HFFc6 (cell line): ENCODE measurements at places on chromosomes 1 and 21. TPM values are rescaled to one million over a fixed set of nuclear protein-coding genes. Genes with fewer than 3 reads are reported as not detected.

The PDPN gene
- not detected in 2 replicates for total RNA-seq

GRCh38 chr1:20997602-20998224, 179.0 kb downstream of the EIF4G3 start:
- no peak overlapping the region for H3K4me3 ChIP-seq
- H3K4me1 ChIP-seq = peaks cover 23% of the 10 kb centered on the region
- DNase-seq = no peak
- no peaks in the 10 kb centered on the region for H3K27me3 ChIP-seq

DNA sequence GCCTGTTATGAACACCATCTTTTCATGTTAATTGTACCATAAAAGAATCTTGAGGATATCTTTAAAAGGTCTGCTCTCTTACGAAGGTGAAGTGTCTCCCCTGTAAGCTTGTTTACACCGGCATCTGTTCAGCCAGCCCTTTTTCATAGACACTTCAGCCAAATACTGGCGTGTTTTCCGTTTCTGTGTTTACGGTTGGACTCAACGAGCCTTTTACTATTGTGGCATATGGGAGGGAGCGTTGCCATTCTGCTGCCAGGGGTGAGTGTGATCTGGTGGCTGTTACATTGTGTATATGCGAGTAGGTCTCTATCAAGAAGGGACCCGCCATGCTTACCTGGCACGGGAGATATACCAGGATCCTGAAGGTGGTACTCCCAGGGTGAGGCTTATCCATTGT, 433.8 kb downstream of the CAMTA1 start:
- peaks cover 3% of the 10 kb centered on the region for H3K27me3 ChIP-seq
- peaks cover 42% of the 10 kb centered on the region for H3K4me1 ChIP-seq
- DNase-seq = no peak
- peaks cover 5% of the 10 kb centered on the region; the same call in 1 of the 2 replicates for H3K36me3 ChIP-seq
- no peak overlapping the region for H3K4me3 ChIP-seq

GRCh38 chr1:203778146-203778545, 13.2 kb downstream of the LAX1 start:
- no peak overlapping the region for H3K4me3 ChIP-seq
- no peaks in the 10 kb centered on the region for H3K36me3 ChIP-seq
- no peak overlapping the region for H3K27ac ChIP-seq
- H3K4me1 ChIP-seq = no peaks in the 10 kb centered on the region
- DNase-seq = no peak
- H3K27me3 ChIP-seq = peaks cover 4% of the 10 kb centered on the region

- no peak overlapping the region for H3K27ac ChIP-seq
- peak; percentile 49 for DNase-seq
- no peak overlapping the region for H3K4me3 ChIP-seq
- peaks cover 6% of the 10 kb centered on the region; the same call in 1 of the 2 replicates for H3K4me1 ChIP-seq
Measured at GRCh38 chr1:102550729-102551384, 554.1 kb upstream of the OLFM3 start.

DNA sequence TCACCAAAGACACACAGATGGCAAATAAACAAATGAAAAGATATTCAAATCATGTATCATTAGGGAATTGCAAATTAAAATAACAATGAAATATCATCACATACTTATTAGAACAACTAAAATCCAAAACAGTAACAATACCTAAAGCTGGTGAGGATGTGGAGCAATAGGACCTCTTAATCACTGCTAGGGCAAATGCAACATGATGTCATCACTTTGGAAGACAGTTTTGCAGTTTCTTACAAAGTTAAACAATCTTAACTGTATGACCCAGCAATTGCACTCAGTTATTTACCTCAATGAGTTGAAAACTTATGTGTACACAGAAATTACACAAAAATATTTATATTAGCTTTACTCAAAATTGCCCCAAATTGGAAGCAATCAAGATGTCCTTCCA, 47.3 kb downstream of the SELENOF start:
- H3K27me3 ChIP-seq = peaks cover 2% of the 10 kb centered on the region; the same call in 1 of the 2 replicates
- H3K27ac ChIP-seq = peak overlapping the region; percentile 38; the same call in 1 of the 2 replicates
- H3K36me3 ChIP-seq = peaks cover 5% of the 10 kb centered on the region; the same call in 1 of the 2 replicates
- peak; percentile 45 for DNase-seq
- H3K4me1 ChIP-seq = peaks cover 36% of the 10 kb centered on the region

GRCh38 chr1:51313961-51314777, 16.2 kb downstream of the TTC39A start:
- peak overlapping the region; percentile 97 for H3K27ac ChIP-seq
- no peaks in the 10 kb centered on the region for H3K36me3 ChIP-seq
- H3K4me1 ChIP-seq = peaks cover 28% of the 10 kb centered on the region
- peak overlapping the region; percentile 38 for H3K4me3 ChIP-seq

DNA sequence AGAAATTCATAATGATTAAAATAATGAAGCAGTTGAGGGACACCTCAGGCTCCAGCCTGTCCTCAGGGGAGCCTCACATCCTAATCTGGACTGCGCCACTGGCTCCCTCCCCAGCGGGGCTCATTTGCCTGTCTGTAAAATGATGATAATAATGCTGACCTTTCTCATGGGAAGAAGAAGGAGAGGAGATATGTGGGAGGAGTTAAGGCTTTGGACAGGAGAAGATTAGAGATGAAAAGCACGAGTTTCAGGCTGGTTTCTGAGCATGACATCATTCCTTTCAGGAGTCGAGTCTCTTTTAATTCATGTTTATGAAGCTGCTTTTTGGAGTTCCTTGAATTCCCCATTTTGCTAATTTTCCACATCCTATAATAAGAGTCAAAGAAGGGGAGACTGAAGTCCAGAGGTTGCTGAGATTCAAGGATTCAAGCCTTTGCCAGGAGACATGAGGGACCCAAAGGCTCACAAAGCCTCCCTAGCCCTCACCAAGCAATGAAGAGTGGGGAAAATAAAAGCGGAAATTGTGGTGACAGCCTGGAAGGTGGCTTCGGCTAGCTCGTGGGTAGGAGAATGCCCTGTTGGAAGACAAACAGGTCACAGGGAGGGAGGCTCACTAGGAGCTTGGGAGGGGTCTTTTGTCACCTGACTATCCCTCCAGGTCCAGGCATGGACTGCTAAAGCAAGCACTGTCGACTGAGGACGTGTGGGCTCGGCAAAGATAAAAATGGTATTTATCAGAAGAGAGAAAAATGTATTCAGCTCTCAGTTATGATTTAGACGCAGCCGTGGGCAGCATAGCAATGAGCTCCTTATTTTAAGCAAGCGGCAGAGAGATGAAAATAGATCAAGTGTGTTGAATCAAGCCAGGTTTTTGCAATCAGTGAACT, 27.5 kb upstream of the STMN1 start:
- no peaks in the 10 kb centered on the region; the same call in none of the 2 replicates for H3K27me3 ChIP-seq
- peak overlapping the region; percentile 10; the same call in 1 of the 2 replicates for H3K4me3 ChIP-seq
- peaks cover 11% of the 10 kb centered on the region for H3K4me1 ChIP-seq
- no peak for DNase-seq

DNA sequence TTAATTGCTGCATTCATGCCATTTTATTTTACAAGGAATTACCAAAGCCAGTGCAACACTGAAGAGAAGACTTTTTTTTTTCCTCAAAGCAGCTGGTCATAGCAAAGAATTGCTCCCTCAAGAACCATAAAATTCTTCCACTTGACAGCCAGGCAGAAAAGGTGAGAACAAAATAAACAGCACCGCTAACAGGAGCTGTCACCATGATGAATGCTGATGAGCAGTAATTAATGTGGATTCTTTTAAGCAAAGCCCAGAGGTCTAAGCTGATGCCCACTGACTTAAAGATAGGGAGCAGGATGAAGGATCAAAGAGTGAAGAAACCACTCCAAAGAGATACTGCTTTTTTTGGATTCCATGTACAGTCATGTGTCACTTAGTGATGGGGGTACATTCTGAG, 428.4 kb downstream of the BRINP3 start:
- no peaks in the 10 kb centered on the region for H3K27me3 ChIP-seq
- no peak overlapping the region for H3K27ac ChIP-seq
- H3K4me1 ChIP-seq = no peaks in the 10 kb centered on the region
- no peak overlapping the region for H3K4me3 ChIP-seq
- no peak for DNase-seq
